ENCODE measurements at places on chromosomes 4 and X.

DNA sequence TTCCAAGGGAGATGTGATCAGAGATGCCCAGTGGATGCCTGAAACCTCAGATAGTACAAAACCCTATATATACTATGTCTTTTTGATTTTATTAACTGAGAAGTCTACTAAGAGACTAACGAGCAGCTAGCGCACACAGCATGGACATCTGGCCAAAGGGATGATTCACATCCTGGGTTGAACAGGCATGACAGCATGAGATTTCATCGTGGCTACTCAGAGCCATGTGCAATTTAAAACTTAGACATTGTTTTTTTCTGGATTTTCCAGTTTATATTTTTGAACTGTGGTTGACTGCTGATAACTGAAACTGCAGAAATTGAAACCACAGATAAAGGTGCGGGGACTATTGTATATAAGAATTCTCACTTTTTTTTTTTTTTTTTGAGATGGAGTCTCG lies 2252.9 kb upstream of the AGA start:
- DNase-seq, result peak; percentile 24

DNA sequence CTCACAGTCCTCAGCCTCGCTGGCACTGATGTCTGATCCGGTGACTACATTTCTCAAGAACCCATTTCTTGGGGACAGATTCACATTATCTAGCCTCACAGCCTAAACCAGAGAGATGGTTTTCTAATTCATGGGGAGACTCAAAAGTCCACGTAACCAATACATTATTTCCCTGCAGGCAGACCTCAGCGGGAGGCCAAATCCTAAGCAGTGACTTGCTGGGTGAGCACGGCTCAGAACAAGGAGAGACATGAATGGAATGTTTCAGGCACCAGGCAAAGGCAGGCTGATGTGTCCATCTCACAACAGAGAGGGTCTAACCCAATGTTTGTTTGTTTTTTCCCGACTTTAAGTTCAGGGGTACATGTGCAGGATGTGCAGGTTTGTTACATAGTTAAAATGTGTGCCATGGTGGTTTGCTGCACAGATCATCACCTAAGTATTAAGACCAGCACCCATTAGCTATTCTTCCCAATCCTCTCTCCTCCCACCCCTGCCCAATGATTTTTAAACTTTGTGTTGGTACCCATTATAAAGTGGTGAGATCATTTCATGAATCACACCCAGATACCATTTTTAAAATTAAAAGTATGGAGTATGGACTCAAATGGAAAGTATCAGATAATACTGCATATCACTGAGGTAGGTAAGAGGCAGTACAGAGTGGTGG lies 53.3 kb downstream of the SCD5 start:
- no peak for DNase-seq

DNA sequence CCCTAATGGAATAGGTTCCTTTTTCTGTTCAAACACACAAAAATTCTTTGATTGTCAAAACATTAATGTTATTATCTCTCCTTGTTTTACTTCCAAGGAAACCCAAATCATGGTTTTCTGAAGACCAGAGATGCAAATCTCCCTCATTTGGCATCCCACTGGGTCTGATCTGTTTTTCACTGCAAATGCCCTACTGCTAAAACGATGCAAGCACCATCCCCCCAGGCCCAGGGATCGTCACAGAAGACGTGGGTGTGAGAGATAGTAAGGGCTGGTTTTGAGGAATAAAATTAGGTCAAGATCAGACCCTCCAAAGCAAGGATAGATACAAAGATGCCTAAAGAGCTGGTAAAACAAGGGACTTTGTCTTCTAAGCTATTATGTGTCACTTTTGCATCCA lies 33.6 kb downstream of the GSPT2 start:
- DNase-seq, result no peak

GRCh38 chr4:55117511-55117910 lies 7.9 kb downstream of the KDR start:
- no peak for DNase-seq

- DNase-seq, result no peak
These were observed 80.7 kb upstream of the IGFBP7 start for GRCh38 chr4:57190601-57191481.

DNA sequence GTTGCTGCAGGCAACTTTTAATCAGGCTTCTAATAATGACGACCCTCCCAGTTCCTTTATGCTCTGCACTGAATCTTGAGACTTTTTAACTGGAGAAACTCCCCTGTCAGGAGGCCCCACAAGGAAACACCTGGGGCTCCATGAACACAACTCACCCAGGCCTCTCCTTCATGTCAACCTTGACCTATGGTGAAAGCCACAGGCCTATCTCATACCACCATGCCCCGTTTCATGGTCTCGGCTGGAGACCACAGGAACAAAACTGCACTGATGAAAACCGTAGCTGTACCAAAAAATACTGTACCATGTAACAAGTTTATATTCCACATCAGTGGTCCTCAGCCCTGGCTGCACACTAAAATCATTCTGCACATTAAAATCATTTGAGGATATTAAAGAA lies 57.0 kb downstream of the ZNF827 start:
- DNase-seq, result no peak

DNA sequence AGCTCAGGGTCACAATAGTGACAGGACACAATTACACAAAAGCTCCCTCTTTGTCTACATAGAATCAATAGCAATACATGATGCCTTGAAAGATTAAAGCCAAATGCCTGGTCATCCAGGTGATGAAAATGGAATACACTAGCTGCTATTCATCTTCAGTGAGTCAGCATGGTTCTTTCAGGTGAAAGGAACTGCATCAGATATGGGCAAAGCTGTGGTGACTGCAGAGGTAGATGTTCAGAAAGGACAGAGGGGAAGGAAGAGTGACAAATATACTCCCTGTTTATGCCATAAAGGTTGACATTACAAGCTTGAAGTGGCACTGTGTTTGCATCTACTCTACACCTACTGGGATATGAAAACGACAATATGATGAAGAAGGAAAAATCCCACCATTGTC lies 20.0 kb upstream of the FTHL17 start:
- DNase-seq, result no peak

- no peak for DNase-seq
These were observed 315.6 kb downstream of the ARHGAP24 start for GRCh38 chr4:85790582-85790981.

- no peak for DNase-seq
These were observed 26.8 kb downstream of the SH3TC1 start for GRCh38 chr4:8225706-8226443.

DNA sequence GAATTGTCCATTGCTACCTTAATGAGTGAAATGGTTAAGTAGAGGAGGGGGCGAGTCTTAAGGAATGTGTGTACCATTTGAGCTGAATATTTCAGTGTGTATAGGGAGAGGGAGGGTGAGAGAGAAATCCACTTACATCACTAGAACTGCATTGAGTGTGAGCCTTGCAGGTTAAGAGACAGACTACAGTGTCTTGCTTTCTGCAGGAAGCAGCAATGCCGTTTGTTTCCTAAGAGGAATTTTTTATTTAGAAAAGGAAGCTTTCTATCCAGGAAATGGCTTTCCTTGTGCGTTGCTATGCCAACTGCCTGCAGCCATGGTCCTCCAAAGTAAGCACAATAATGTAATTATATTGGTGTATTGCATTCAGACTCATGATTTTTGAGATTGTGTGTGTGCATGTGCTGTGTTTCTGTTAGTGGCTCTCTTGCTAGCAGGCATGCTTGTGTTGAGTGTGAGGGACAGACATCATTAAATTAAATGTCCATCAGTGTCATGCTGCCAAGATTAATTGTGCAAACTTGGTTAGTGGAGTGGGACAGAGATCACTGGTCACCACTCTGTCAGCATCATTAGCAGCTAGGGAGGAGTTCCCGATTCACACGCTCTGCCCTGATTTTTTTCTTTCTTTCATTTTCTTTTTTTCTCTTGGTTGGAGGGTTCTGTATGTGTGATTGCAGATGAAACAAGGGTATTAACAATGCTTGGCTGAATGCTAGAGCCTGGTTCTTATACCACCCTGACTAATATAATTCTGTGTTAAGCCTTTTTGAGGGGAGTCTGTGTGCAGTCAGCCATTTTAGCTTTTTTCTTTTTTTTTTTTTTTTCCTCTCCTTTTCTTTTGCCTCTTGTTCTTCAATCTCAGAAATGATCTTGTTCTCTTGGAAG lies 164.3 kb downstream of the RAPGEF2 start:
- DNase-seq, result no peak

DNA sequence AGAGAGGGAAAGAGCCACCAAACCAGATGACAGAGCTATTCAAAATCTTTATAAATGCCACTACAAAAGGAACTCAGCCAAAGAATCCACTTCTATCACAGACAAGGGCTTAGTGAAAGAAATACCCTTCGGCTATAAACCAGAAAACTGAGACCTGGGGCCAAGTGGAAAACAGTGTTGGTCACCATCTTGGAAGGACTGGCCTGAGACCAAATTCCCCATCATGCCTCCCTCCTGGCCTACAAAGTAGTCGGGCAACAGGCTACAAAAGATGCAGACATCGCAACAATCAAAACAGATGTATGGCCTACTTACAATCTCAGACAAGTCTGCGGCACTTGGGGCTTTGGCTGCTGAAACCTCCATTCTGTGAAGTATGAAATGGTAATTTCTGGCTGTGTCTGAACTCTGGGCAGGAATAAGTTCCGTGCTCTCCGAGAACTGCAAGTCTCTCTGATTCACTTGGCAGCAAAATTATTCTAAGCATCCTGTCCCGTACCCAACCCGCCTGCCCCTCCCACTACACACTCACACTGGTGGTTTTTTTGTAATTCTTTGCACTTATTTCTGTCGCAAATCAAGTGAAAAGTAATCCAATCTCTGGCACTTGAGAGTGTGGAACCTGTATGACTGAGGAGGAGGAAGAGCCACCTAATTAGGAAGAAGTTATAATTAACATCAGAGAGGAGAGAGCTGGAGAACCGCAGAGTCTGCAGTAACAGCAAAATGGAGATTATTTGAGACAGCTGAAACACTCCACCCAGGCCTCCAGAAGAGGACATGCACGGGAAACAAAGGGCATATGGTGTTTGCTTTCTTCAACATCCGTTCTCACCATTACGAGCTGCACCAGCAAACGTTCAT lies 87.8 kb downstream of the SH3KBP1 start:
- DNase-seq, result no peak

DNA sequence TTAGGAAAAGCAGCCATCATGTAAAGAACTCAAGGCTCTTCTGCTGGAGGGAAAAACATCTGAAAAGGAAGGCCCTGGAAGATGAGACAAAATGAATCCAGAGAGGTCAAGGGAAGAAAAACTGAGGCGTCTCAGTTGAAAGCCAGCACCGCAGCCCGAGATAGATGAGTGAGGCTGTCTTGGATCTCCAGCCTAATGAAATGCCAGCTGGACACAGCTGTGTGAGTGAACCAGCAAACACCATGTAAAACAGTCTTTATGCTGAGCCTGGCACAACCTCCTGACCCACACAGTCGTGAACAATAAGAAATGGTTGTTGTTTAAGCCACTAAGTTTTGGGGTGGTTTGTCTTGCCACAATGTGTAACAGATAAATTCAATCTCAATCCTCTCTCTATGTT lies 48.6 kb upstream of the RASL11B start:
- no peak for DNase-seq

DNA sequence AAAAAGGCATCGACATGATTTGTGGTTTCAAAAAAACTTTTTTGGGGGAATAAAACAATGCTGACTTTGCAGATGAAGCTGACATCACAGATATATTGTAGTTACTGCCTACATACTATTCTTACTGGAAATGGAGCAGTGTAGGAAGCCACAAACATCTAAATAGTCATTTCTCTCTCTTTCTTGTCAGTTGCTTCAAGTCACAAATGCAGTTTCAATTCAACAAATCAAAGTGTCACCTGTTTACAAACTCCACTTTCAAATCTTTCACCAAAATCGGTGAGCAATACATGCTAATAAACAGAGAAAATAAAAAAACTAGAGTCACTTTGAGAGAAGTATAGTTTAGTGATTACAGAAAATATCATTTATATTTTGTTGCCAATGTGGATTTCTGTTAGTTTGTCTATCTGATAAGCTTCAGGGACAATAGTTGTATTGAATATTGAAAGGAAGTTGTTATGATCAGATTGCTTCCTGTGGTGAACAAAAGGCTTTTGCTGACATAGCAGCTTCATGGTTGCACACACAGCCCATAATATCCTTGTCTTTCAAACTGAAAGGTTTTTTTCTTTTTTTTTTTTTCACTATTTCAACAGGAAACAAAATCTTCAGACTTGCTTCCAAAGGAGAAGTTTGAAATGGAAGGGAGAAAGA lies 49.7 kb upstream of the PTPN13 start:
- DNase-seq, result no peak

DNA sequence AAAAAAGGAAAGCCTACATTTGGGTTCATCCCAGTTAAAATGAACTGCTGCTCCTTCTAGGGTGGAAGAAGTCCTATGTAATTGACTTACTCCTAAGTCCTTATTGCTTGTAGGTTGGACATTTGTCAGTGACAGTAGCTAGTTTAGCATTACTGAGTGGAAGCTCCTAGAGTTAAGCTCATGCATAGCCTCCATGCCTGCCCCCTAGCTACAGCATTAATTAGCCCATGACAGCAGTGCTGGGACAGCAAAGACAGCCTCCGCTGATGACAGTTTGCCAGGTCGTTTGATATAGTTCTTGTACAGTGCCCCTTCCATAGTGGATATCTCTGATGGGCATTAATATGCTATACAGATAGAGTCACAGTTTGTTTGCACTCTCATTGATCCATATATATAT lies 18.7 kb upstream of the GALNTL6 start:
- no peak for DNase-seq

DNA sequence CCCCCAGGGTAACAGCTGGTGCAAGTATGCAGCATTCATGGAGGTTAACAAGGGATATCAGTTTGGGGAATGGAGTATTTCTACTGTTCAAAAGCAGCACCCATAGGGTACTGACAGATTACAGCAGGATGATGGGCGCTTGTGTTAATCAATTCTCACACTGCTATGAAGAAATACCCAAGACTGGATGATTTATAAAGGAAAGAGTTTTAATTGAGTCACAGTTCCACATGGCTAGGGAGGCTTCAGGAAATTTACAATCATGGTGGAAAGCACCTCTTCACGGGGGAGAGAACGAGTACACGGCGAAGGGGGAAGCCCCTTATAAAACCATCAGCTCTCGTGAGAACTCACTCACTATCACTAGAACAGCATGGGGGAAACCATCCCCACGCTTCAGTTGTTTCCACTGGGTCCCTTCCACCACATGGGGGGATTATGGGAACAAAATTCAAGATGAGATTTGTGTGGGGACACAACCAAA lies 64.1 kb downstream of the TNIP2 start:
- DNase-seq, result no peak

DNA sequence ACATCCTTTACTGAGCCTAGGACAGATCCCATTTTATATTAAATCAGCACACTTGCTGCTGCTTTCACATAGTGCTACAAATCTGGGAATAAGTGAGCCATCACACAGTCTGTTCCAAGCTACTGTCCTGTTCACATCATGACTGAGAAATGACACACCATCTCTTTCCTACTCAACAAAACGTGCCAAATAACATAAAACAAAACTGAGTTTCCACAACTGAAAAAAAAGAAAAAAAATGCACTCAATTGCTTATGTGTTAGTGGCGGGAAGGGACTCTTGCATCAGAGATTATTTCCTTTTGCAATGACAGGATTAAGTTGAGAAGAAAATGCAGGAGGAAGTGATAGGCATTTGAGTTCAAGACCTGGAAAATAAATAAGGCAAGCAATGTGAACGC lies 109.0 kb downstream of the SHROOM4 start:
- no peak for DNase-seq

All from AG09319 (cell line).